ENCODE measurements at places on chromosomes 3 and 15.

GRCh38 chr3:26260139-26260538, 362.4 kb upstream of the LRRC3B start:
- no peak for DNase-seq

- no peak for DNase-seq
Observed at GRCh38 chr3:58107597-58107996, 99.4 kb downstream of the FLNB start.

GRCh38 chr3:157607826-157608405, 104.7 kb upstream of the VEPH1 start:
- no peak for DNase-seq

DNA sequence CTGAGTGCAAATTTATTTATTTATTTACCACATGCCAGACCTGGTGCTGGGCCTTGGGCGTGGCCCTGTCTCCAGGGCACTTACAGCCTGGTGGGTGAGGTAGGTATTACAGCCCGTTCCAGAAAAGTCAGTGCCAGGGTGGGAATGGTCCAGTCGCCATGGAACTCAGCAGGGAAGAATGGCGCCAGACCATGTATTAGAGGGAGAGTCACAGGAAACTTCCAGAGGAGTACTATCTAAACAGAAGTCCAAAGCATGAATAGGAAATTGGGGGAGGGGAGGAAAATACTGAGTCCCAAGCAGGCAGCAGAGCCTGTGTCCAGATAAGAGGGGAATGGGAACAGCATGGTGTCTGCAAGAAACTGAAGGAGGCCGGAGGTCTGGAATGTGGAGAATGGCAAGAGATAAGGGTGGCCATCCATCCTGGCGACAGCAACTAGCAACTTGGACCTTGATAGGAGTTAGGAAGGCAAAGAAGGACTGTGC, 27.0 kb downstream of the SH3BP5 start:
- no peak for DNase-seq

- DNase-seq: no peak
Observed at GRCh38 chr3:39140341-39140971, 12.9 kb downstream of the CSRNP1 start.

- DNase-seq: no peak
Observed at GRCh38 chr3:37635251-37635650, 226.4 kb upstream of the CTDSPL start.

DNA sequence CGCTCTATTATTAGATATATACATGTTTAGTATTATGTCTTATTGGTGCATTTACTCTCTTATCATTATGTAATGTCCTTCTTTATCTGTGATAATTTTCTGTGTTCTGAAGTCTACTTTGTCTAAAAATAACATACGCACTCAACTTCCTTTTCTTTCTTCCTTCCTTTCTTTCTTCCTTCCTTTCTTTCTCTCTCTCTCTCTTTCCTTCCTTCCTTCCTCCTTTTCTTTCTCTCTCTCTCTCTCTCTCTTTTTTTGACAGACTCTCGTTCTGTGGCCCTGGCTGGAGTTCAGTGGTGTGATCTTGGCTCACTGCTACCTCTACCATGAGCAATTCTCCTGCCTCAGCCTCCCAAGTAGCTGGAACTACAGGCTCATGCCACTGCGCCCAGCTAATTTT, 15.2 kb downstream of the ADIPOQ start:
- no peak for DNase-seq

- DNase-seq: no peak
Observed at GRCh38 chr15:96184297-96184696, 146.2 kb upstream of the NR2F2 start.

- no peak for DNase-seq
Observed at GRCh38 chr3:129445471-129445870, 5.4 kb downstream of the IFT122 start.

DNA sequence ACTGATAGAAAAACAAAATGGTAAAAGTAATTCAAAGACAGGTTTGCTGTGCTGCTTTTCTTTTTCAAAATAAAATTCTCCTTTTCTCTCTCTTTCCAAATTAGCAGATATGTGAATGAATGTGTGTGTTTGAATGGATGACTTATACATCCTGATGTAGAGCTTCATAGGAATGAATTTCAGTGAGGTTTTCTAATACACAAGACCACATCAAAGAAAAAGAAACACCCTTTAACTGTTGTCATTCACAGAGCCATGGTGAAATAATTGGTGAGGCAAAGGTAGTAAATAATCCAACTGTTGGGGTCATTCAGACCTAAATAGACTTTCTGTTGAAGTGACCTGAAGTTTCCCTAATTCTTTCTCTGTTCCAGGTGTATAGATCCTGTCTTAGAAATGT, 139.1 kb upstream of the ZPLD1 start:
- no peak for DNase-seq

DNA sequence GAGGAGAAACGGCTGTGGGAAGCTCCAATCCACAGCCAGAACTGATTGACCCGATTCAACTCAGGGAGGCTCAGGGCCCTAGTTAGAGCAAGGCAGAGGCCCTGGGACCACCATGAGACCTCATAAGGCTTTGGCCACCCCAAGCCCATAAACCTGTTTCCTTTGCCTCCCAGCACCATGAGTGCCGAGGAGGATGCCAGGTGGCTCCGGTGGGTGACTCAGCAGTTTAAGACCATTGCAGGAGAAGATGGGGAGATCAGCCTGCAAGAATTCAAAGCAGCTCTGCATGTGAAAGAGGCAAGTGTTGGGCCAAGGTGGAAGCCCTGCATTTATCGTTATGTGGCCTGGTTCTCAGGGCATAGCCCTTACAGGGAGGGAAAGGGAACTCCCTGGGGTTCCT, 11.9 kb downstream of the NOX5 start:
- no peak for DNase-seq

DNA sequence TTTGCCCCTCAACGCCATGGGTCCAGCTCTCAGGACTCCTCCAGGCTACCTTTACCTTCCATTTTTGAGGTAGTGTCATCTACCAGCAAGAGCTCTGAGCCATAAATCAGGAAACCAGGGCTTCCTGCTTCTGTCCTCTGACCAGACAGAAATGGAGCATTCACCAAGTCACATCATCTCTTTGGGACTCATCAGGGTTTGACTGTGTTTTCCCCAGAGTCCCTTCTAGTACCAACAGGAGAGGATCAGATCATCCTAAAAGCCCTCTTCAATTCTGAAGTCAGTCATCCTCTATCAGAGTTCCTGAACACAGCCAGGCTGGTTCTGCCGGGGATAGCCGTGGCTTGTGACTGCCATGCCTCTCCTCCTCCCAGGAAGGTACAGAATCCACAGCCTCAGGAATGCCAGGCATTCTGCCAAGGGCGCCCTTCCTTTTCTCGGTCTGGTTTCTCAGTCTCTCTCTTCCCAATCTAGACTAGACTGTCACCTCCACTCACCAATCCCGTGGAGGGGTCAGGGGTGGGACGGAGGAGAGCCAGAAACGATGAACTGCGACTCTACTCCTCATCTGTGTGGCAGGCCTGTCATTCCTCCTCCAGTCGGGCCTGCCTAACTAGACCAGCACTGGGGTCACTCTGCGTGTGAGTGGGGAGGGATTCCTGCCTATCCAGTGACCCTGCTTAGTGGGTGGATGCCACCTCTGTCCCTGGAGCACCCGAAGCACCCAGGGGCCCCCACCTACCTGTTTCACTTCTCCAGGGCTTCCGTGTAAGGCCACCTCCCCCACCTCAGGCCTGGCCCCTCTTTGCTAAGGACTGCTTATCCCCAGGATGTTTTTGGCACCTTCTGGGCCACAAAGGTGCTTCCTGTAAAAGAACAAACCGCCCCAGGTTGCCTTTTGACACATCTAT, 30.9 kb downstream of the CCNL1 start:
- peak; percentile 84 for DNase-seq

DNA sequence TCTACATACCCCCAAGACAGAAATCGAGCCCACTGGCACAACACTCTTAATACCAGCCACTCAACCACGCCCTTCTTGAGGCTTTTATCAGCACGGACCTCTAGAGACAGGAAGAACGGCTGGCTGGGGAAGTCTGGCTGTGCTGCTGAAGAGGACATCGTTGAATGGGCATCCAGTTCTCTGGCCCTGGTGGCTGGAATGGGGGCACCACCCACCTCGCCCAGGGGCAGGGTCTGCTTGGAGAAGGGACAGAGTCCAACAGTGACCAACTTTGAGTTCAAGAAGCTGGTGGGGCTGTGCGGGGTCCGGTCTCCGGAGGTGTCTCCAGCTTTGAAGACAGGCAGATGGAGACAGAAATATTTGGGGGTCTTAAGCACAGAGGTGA, 77.5 kb downstream of the ATP10A start:
- DNase-seq: no peak

DNA sequence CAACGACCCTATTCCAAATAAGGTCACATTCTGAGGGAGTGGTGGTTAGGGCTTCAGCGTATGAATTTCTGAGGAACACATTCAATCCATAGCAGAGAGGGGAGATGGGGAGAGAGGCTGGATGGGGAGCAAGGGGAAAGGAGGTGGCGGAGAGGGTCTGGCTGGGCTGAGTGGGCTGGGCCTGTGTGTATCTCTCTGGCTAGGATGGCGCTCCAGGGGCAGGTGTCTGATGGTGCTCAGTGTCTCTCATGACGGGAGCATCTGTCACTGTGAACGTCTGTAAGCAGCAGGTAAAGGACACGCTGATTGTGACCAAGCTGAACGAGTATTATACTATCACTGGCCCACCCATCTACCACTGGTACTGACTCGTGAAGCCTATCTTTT, 159.6 kb downstream of the XXYLT1 start:
- DNase-seq: no peak

GRCh38 chr3:149407898-149408297, 30.4 kb upstream of the TM4SF1 start:
- DNase-seq: no peak

- no peak for DNase-seq
Observed at GRCh38 chr3:182501856-182502255, 291.4 kb upstream of the ATP11B start.

DNA sequence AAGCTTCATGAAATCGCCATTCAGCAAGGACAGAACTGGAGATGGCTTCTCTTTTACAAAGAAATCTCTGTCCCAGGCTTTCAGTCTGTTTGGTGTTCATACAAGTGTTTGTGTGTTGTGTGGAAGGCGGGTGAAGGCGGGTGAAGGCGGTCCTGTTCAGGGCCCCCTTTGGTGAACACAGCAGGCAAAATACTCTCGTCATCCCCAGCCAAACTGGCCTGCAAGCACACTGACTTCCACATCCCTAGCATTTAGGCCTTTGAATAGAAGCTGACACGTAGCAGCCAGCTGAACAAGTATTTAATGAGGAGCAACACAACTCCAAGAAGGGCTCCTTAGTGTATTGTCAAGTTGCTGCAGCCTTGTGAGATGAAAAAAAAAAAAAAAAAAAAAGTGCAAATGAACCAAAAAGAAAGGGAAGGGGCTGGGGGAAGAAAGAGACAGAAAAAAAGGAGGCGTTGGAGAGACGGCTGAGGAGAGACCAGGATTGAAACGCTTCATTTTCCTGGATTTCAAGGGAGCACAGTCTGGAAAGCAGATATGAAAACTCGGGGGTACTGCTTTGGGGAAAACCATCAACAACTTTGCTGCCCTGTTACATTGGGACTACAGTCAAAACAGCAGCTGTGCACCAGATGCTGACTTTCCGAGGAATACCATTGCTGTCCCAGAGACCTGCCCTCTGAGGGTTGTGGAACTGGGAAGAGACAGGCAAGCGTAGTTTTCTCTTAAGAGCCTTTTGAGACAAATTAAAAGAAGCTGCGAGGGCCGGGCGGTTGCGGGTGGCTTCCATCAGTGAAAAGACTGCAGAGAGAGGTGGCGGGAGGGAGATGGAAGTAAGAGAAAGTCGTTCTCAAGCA, 74.6 kb downstream of the TGFBR2 start:
- peak; percentile 59 for DNase-seq
